Activated CD8-positive, alpha-beta memory T cell treated with anti-CD3 and anti-CD28 coated beads for 36 hours (primary cell): ENCODE measurements at places on chromosomes 5 and 9. TPM values are rescaled to one million over a fixed set of nuclear protein-coding genes. Genes with fewer than 3 reads are reported as not detected.

The GMCL2 gene
- total RNA-seq: not detected

The POMT1 gene
- 32.7 TPM for total RNA-seq

The AIF1L gene
- total RNA-seq: 0.23 TPM

The SRA1 gene
- 64.3 TPM for total RNA-seq

The FOXD4L6 gene
- total RNA-seq: not detected

The EMB gene
- 100 TPM for total RNA-seq

The ZNF366 gene
- not detected for total RNA-seq

The SH3TC2 gene
- total RNA-seq: not detected

The ANKRD31 gene
- total RNA-seq: 0.65 TPM

The GABRA1 gene
- not detected for total RNA-seq

The DDX4 gene
- total RNA-seq: not detected

The PTPN3 gene
- 0.96 TPM for total RNA-seq

The EPB41L4A gene
- total RNA-seq: 0.04 TPM

The FAM174A gene
- total RNA-seq: 8.8 TPM

The PLPPR1 gene
- not detected for total RNA-seq

The RGS7BP gene
- not detected for total RNA-seq

The PCDHB15 gene
- not detected for total RNA-seq

The CDC14B gene
- total RNA-seq: 3.1 TPM

The F2RL2 gene
- not detected for total RNA-seq

The DRD1 gene
- total RNA-seq: not detected

The PCDHGA5 gene
- total RNA-seq: 0.06 TPM

The GPRIN1 gene
- total RNA-seq: 2.7 TPM

The RNF183 gene
- total RNA-seq: not detected

The SLC44A1 gene
- 7.2 TPM for total RNA-seq

The TPPP gene
- 0.29 TPM for total RNA-seq

The ANKRD34B gene
- total RNA-seq: not detected

The RPL37 gene
- 1,650 TPM for total RNA-seq

The TMC1 gene
- not detected for total RNA-seq

The OGN gene
- total RNA-seq: not detected

The HAPLN1 gene
- not detected for total RNA-seq
